ENCODE measurements at places on chromosomes 4 and X. TPM values are rescaled to one million over a fixed set of nuclear protein-coding genes. Genes with fewer than 3 reads are reported as not detected.

DNA sequence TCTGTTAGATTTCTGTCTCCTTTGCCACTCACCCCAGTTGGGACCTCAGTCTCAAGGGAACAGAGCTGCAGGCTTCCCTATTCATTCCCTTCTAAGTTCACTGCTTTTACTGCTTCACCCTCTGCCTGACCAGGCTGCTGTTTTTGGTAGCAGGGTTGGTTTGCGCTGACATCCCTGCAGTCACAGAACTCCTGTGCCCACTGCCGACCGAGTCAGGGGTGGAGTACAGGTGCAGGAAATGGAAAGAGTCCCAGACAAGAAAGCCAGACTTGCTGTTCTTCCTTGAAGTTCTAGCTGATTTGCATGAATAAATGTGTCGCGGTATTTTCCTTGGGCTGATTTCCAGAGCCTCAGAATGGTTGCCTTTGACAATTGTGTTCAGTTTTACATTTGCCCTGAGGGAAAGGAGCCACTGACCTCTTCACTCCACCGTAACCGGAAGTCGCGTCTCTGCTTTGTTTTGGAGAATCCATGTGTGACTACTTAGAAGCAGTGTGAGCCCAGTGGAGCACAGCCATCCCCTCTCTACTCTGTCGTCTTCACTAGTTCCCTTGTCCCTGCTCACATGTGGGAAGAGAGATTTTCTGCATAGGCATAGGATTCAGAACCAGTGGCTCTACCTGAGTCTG, 84.8 kb downstream of the TNIP2 start:
- no peak for DNase-seq
- peaks cover 3% of the 10 kb centered on the region for H3K4me1 ChIP-seq
- no peak overlapping the region for H3K4me3 ChIP-seq
- H3K36me3 ChIP-seq: peaks cover 27% of the 10 kb centered on the region
- H3K27ac ChIP-seq: no peak overlapping the region

GRCh38 chr4:73258436-73258685, 237 bp downstream of the ANKRD17 start:
- DNase-seq: no peak
- H3K4me3 ChIP-seq: peak overlapping the region; percentile 76
- no peaks in the 10 kb centered on the region for H3K36me3 ChIP-seq
- no peaks in the 10 kb centered on the region for H3K27me3 ChIP-seq

DNA sequence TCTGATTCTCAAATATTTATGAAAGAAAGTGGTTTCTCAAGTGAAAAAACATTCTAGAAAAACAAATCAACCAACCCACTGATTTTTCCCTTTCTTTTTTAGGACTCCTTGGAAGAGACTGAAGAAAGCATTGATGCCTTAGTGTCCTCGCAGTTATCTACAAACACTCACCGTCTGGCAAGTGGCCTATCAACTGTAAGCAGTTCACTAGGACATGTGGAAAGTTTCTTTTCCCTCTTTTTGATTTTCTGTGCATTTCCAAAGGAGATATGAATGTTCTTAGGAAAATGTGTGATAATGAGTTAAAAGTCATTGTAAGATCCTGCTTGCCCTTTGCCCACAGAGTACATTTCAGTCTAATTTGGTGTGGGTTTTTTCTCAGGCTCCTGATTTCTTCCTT, 95.9 kb downstream of the SYTL5 start:
- DNase-seq: no peak
- peaks cover 2% of the 10 kb centered on the region for H3K36me3 ChIP-seq
- no peaks in the 10 kb centered on the region for H3K27me3 ChIP-seq
- H3K4me1 ChIP-seq: no peaks in the 10 kb centered on the region
- H3K27ac ChIP-seq: no peak overlapping the region

GRCh38 chrX:118047446-118048186, 69.0 kb downstream of the KLHL13 start:
- no peak overlapping the region for H3K4me3 ChIP-seq
- no peak overlapping the region for H3K27ac ChIP-seq
- no peak for DNase-seq
- H3K4me1 ChIP-seq: no peaks in the 10 kb centered on the region
- no peaks in the 10 kb centered on the region for H3K27me3 ChIP-seq
- no peaks in the 10 kb centered on the region for H3K36me3 ChIP-seq

GRCh38 chr4:125316791-125317524, 2.2 kb downstream of the FAT4 start:
- H3K36me3 ChIP-seq: no peaks in the 10 kb centered on the region
- H3K27me3 ChIP-seq: no peaks in the 10 kb centered on the region
- H3K4me3 ChIP-seq: peak overlapping the region; percentile 92
- H3K4me1 ChIP-seq: peaks cover 25% of the 10 kb centered on the region
- H3K27ac ChIP-seq: no peak overlapping the region

DNA sequence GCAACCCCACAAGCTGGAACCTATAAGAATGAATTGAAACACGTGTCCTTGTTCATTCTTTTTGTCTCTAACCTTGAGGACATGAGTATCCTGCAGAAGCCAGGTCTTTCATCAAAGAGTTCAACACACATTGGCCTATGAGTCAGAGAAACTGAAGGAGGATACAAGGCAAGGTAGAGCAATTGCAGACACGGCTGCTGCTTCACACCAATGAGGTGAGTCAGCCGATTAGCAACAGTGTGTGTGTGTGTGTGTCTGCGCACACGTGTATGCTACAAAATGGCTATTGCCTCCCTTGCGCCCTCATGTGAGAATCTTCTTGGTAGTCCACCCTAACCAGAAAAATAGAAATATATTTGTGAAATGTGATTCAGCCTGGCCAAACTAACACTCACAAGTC, 1477.7 kb upstream of the IGFBP7 start:
- DNase-seq: no peak
- no peaks in the 10 kb centered on the region for H3K36me3 ChIP-seq
- no peaks in the 10 kb centered on the region for H3K27me3 ChIP-seq
- H3K4me3 ChIP-seq: no peak overlapping the region
- no peaks in the 10 kb centered on the region for H3K4me1 ChIP-seq

DNA sequence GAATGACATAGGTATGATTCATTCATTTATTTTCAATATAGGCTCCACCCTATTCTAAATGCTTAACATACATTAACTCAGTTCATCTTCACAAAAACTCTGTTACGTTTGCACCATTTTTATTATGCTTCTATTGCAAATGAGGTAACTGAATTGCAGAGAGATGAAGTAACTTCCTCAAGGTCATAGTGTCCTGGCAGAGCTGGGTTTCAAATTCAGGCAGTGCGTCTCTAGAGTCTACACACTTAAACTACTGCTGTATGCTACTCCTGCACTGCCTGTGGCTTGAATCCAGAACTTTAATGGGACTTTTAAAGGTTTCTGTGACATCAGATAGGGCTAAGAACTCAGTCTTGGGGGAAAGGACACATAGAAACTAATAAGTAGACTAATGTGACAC, 413.4 kb downstream of the UBE2NL start:
- DNase-seq: no peak
- no peak overlapping the region for H3K4me3 ChIP-seq
- H3K36me3 ChIP-seq: no peaks in the 10 kb centered on the region
- H3K4me1 ChIP-seq: no peaks in the 10 kb centered on the region
- no peaks in the 10 kb centered on the region for H3K27me3 ChIP-seq
- H3K27ac ChIP-seq: no peak overlapping the region

GRCh38 chrX:111262086-111262485, 8.2 kb downstream of the CAPN6 start:
- no peak overlapping the region for H3K27ac ChIP-seq
- no peaks in the 10 kb centered on the region for H3K4me1 ChIP-seq
- H3K4me3 ChIP-seq: no peak overlapping the region
- no peaks in the 10 kb centered on the region for H3K27me3 ChIP-seq
- DNase-seq: peak; percentile 5

DNA sequence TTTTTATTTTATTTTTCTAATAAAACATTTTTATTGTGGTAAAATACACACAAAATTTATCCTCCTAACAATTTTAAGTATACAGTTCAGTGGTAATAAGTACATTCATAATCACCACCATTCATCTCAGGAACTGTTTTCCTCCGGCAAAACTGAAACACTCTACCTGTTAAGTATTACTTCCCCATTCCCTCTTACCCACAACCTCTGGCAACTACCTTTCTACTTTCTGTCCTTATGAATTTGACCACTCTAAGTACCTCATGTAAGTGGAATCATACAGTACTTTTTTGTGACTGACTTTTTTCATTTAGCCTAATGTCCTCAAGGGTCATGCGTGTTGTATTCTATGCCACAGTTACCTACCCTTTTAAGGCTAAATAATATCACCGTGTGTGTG, 21.1 kb upstream of the HSFX4 start:
- H3K27me3 ChIP-seq: no peaks in the 10 kb centered on the region
- DNase-seq: no peak
- no peak overlapping the region for H3K27ac ChIP-seq
- no peaks in the 10 kb centered on the region for H3K4me1 ChIP-seq

- H3K27me3 ChIP-seq: peaks cover 31% of the 10 kb centered on the region
- no peak for DNase-seq
- peaks cover 8% of the 10 kb centered on the region for H3K4me1 ChIP-seq
- H3K27ac ChIP-seq: no peak overlapping the region
Measured at GRCh38 chr4:183906739-183907651, 1.9 kb downstream of the STOX2 start.

GRCh38 chr4:19857380-19857779, 394.3 kb upstream of the SLIT2 start:
- H3K4me1 ChIP-seq: no peaks in the 10 kb centered on the region
- H3K36me3 ChIP-seq: no peaks in the 10 kb centered on the region
- DNase-seq: no peak

DNA sequence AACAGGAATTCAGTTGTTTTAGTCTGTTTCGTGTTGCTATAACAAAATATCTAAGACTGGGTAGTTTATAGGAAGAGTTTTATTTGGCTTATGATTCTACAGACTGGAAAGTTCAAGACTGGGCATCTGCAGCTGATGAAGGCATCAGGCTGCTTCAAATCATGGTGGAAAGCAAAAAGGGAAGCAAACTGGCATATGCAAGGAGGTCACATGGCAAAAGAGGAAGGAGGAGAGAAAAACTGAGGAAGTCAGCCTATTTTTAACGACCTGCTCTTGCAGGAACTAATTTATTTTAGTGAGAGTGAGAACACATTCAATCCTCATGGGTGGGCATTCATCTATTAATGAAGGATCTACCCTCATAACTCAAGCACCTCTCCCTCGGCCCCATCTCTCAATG, 363.1 kb upstream of the HS3ST1 start:
- no peak for DNase-seq
- no peak overlapping the region for H3K27ac ChIP-seq
- no peaks in the 10 kb centered on the region for H3K36me3 ChIP-seq
- H3K4me3 ChIP-seq: no peak overlapping the region
- no peaks in the 10 kb centered on the region for H3K27me3 ChIP-seq
- H3K4me1 ChIP-seq: no peaks in the 10 kb centered on the region

DNA sequence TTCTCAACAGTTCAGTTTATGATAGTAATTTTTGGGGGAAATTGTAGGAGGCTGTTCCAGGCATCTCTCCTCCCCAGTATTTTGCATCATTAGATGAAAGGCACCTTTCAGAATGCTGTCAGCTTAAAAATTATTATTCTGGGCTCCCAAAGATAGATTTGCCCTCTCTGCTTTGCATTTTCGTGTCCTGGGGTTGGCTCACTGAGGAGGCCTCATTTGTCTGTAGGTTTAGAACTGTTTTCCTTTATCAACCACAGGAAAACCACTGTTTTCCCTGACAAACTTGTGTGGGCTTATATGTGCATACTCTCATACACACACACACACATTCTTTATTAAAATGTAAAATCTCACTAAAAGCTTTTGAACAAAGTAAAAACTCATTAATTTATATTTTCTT, 197.2 kb upstream of the VCX3A start:
- no peaks in the 10 kb centered on the region for H3K27me3 ChIP-seq
- no peaks in the 10 kb centered on the region for H3K36me3 ChIP-seq

GRCh38 chr4:27123123-27123768, 262.6 kb downstream of the STIM2 start:
- H3K27ac ChIP-seq: no peak overlapping the region
- H3K4me3 ChIP-seq: no peak overlapping the region
- no peaks in the 10 kb centered on the region for H3K4me1 ChIP-seq
- H3K36me3 ChIP-seq: no peaks in the 10 kb centered on the region
- no peak for DNase-seq

DNA sequence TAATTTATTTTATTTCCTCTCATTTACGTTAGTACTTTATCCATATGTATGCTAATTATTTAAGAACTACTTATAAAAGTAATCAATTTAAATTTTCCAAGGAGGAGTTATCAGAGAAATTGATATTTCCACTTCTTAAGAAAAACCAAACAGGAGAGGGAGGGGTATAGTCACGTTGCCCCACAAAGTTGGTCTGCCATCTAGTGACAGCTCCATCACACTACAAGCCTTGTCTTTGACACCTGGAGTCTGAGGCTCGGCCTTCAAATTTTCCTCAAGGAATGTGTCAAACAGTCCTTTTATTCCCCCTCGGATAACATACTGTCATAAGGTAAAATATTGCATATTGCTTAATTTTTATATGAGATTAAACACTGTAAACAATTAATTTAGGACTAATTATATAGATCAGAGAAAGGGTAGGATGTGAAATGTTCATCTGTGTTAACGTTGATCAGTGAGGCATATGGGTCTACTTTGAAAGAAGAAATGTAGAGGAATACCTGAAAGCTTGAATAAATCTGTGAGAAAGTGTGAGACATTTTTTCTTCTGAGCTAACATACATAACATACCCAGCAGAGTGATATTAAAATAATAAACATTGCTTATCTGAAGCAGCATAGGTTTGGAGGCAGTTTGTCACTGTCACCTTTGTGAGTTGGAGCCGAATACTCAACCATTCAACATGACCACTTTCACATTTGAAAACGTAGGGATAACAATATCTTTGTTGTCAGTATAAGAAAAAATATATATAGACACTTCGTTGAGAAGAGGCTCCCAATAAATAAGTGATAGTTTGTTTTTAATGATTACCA, 114.4 kb downstream of the GLRA3 start:
- no peak overlapping the region for H3K4me3 ChIP-seq
- H3K36me3 ChIP-seq: no peaks in the 10 kb centered on the region
- H3K27ac ChIP-seq: no peak overlapping the region
- peak; percentile 22 for DNase-seq
- no peaks in the 10 kb centered on the region for H3K4me1 ChIP-seq

DNA sequence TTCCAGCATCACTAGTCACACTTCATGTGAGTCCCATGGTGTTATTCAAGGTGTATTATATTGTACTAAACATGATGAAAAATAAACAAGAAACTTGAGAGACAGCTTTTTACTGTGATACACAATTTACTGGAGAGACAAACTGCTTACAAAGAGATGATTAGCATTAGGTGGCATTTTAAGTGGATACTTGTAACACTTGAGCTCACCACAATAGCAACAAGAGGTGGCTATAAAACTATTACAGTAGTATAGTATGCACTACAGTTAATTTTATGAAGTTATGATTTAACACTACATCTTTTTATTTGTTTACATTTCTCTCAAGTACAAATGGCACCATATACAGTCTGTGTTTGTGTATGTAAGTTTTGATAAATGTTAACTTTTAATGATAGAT, 246.6 kb downstream of the PARM1 start:
- no peaks in the 10 kb centered on the region for H3K27me3 ChIP-seq
- no peaks in the 10 kb centered on the region for H3K36me3 ChIP-seq

- H3K4me3 ChIP-seq: no peak overlapping the region
- DNase-seq: no peak
- H3K27me3 ChIP-seq: no peaks in the 10 kb centered on the region
- no peaks in the 10 kb centered on the region for H3K4me1 ChIP-seq
Measured at GRCh38 chr4:115121351-115122043, 8.1 kb upstream of the NDST4 start.

Gene DCLK2
- total RNA-seq: 6.2 TPM

Gene SLC4A4
- total RNA-seq: 3.7 TPM

Gene CFP
- 0.17 TPM for total RNA-seq

Gene ADGRG2
- total RNA-seq: not detected

Gene FRAS1
- 24.6 TPM for total RNA-seq

Gene CENPVL3
- total RNA-seq: 2.0 TPM

Gene OCIAD1
- total RNA-seq: 144 TPM

Gene TRPC5OS
- not detected for total RNA-seq

Measured in astrocyte (in vitro differentiated cells and primary cell).